Sigmoid colon (tissue), 7 donors: ENCODE measurements at places on chromosomes 2 and 18.

DNA sequence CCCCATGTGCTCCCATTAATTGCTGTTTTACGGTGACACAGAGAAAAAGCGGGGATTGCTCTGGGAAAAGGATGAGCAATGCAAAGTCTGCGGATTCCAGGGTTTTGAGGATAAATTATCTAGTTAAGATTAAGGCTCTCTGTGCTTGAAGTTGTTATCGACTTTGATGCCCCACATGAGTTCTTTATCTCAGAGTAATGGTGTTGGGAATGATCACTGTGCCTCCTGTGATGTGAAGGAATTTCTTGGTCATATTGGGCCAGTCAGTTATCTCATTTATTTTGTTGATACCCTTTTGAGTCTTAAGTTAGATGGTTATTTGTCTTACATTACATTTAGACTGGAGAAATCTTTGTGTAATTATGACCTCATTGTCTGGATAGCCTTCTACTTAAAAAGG lies 184.6 kb upstream of the MEX3C start:
- DNase-seq, result no peak

DNA sequence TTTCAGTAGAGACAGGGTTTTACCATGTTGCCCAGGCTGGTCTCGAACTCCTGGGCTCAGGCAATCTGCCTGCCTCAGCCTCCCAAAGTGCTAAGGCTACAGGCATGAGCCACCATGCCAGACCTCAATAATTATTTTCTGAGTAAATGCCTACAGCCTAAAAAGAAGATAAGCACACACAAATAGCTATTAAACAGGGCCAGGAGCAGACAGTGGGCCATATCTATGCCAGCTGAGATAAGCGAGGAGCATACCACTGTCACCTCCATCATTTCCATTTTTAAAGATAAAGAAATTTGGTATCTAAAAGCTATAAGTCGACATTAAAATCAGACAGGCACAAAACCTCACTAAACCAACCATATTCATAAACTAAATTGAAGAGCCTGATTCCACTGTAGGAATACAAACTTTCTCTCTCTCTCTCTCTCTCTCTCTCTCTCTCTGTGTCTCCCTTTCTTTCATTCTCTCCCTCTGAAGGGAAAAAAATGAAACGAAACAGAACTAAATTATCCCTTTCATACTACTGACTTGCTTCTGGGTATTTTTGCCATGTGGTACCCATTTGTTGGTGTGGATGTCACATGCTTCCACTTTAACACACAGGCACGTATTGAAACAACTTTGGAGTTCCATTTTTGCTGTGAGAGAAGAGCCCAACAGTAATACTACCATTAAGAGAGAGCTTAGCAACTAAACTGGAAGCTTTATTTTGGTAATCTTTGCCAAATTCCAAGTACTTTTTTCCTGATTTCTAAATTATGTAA lies 51.0 kb downstream of the FARSB start:
- DNase-seq, result no peak

GRCh38 chr2:106160786-106161261 lies 33.3 kb downstream of the UXS1 start:
- no peak for DNase-seq

DNA sequence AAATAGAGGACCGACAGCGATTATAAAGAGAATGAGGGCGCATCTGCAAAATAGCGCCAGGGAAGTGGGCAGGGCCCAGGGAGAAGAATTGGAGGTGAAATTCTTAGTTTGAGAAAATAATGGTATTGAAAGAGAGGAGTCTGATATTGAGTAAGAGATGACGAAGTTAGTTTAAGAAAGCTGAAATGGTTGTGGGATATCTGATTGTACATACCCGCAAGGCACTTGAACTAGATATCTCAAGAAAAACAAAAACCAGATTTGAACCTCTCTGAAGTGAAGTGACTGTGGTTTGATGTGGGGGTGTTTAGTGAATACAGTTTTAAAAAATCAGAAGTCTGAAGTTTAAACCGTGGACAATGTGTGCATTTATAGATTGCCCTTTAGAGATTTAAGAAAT lies 38.9 kb downstream of the ZNF532 start:
- DNase-seq, result no peak

DNA sequence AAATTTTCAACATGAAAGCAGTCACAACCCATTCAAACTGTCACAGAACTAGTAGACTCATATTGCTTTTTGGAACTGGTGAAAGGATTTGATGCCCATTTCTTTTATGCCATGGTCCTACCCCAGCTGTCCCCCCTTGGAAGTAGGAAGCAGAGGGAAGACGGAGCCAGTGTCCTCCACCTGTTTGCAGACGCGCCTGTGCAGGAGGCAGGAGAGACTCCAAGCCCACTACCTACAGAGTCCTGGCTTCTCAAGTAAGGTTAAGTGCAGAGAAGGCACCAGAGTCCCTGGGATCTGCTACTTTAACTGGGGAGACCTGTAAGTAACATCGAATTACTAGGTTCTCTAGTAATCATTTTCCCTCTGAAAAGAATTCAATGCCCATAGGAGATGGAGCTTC lies 32.7 kb upstream of the DNMT3A start:
- DNase-seq, result no peak

GRCh38 chr18:75208836-75209128 lies 157 bp downstream of the PTGR3 start:
- DNase-seq, result peak; percentile 77

DNA sequence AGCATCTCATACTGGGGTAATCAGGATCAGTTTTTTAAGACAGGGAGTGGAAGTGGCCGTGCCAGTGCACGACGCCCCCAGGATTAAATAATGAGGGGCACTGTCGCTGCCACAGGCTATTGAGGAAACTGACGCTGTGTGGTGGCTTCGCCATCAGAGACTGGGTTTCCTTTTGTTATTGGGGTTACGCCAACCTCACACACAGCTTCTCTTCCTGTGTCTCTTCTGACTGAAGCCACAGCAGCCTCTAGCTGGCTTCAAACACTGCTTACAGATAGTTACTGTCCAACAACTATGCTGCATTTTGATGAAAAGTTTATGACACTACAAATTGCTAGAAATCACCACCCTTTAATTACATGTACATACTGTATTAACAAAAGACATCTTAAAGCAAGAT lies 521.9 kb upstream of the SALL3 start:
- DNase-seq, result no peak

- DNase-seq, result no peak
Observed at GRCh38 chr2:179454443-179455171, 190.0 kb upstream of the SESTD1 start.

GRCh38 chr2:15059870-15060512 lies 427.5 kb downstream of the LRATD1 start:
- DNase-seq, result no peak

DNA sequence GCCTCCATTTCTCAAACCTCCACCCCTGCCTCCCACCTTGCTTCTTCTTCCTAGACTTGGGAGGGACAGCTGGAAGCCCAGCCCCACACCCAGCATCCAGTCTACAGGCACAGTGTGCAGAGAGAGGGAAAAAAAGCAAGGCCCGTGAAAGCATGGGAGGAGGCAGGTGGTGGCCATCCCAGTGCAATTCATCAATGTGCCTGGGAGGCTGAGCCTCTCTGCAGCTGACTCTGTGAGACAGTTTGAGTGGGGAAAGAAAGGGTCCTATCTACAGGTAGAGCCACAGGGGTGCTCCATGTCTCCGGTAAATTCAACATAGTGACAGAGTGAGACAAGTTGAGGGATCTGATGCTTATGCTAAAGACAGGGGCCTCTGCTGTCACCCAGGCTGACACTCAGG lies 340.6 kb downstream of the DYSF start:
- no peak for DNase-seq

DNA sequence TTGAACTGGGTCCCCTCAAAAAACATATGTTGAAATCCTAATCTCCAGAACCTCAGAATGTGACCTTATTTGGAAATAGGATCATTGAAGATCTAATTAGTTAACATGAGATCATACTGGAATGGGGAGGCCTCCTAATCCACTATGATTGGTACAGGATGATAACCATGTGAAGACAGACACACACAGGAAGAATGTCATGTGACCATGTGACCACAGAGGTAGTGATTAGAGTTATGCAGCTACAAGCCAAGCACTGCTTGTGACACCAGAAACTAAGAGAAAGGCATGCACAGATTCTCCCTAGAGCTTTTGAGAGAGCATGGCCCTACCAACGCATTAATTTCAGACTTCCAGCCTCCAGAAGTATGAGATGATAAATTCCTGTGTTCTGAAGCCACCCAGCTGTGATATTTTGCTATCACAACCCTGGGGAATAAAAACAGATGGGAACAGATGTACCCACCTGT lies 47.0 kb upstream of the TGIF1 start:
- no peak for DNase-seq

GRCh38 chr2:123563515-123563914 lies 461.6 kb upstream of the CNTNAP5 start:
- DNase-seq, result no peak

DNA sequence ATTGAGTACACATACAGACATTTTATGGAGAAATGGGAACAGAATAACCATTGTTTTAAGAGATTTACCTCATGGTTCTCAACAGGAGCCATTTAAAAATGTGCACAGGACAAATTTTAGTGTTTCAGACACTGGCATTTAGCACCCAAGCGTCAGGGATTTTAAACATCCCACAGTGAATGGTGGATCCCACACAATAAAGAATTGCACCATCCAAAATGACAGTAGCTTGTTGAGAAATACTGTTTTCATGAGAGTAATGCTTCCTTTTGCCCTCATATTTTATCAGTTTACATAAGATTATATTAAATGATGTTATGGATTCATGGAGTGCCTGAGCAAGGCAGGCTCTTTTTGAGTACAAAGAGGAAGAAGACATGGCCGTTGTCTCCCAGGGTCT lies 54.0 kb downstream of the MFSD6 start:
- DNase-seq, result no peak

DNA sequence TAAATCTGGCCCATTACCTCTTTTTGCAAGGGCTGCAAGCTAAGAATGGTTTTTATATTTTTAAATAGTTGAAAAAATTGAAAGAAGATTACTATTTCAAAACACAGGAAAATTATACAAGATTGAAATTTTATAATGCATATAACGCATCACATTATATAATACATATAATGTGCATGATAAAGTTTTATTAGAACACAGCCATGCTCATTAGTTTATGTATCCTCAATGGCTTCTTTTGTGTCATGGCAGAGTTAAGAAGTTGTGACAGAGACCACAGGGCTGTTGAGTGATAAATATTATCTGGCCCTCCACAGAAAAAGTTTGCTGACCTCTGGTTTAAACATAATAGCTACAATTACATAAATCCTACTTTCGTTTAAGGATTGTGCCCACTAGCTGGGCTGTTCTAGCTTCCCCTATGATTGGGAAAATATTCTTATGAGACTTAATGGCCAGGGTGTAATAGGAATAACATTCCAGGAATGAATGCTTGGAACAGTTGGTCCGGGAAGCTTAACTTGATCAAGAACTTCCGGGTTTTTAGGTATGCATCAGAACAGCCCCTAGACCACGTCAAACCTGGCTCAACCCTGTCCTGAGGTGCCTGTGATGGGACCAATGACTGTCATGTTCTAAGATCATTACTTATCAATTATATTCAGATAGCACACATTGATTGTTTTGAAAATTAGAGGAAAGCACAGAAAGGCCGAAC lies 98.7 kb upstream of the LPIN2 start:
- no peak for DNase-seq

- no peak for DNase-seq
Observed at GRCh38 chr2:54947646-54948045, 102.6 kb downstream of the RTN4 start.

DNA sequence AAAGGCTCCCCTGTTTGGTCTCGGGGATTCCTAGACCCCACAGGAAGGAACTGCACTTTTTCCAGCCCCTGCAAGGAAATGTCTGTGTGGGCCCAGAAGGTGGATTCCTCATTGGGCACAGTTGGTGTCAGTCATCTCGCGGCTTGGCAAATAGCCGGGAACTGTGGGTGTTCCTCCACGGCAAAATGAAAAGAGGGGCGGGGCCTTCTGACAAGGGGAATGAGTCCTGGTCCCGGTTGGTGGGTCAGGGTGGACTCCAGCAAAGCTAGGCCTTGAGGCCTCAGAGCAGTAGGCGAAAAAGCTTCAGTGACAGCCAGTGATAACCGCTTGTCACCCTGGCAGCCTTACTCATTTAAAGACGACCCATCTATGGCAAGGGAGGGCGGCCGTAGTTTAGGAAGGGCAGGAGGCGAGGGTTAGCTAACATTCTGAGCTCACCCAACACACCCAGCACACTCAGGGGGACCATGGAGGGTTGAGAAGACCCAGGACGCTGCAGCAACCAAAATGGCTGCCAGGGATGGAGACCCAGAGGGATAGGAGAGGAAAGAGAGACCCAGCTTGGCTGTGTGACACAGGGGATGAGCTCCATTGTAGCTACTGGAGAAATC lies 16.5 kb downstream of the SLC4A3 start:
- DNase-seq, result peak; percentile 59
